Caco-2 (cell line): ENCODE measurements at places on chromosomes 7 and 10. TPM values are rescaled to one million over a fixed set of nuclear protein-coding genes. Genes with fewer than 3 reads are reported as not detected.

DNA sequence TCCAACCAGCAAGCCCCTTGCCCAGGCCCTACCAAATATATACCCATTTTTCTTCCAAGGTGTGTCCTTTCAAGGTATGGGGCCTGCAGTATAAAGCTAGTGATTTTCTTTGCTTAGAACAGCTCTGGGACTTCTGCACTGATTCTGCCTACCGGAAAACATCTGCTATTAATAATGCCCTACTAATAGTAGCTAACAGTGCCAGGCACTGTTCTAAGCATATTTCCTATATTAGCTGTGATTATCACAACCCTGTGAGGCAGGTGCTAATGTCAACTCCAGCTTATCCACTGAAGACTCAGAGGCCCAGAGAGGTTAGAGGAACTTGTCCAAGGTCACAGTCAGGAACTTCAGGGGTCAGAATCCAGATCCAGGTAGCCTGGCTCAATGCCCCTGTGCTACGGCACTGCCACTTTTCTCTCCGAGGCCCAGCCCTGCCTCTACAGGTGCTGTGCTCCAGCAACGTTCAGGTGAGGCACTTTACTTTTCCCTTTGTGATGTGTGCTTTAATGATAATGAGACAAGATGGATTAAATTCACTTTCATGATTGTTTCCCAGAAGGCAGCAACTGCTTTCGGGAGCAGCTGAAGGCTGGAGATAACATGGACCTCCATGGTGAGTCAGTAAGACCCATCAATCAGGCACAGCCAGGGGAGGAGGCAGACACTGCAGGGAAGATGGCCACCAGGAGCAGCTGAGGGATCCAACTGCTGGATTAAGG, 26.7 kb downstream of the TAS2R41 start:
- DNase-seq, result no peak

DNA sequence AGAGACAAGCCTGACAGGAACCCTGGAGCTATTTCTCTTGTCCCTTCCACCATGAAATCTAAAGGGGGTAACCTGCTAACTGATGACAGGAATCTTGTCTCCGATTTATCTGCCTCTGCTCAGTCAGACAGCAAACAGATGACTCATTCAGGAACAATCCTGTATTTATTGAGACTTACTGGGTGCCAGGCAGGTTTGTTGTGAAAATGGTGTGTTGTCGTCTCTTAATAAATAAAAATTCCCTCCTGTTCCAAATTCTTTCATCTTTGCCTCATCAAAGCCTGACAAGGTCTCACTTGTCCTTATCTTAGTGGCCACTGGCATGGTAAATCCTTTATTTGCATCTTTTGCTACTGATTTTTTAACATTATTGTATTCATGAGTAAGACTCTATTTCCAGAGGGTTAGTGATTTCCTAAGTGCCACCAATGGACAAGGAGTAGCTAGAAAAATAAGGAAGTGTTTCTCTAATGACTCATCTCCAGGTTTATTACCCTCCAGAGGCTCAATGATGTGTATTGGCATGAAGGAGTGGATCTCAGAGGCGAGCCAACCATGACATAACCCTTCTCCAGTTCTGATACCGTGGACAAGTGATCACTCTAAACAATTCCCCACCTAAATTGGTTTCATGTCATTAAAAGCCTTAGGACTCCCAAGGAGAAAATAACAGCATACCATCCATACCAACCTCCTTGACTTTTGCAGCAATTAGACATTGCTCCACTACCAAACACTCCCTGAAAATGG, 724.0 kb downstream of the GRID1 start:
- DNase-seq, result peak; percentile 58

- no peak for DNase-seq
Observed at GRCh38 chr10:96305019-96305418, 785 bp downstream of the DNTT start.

DNA sequence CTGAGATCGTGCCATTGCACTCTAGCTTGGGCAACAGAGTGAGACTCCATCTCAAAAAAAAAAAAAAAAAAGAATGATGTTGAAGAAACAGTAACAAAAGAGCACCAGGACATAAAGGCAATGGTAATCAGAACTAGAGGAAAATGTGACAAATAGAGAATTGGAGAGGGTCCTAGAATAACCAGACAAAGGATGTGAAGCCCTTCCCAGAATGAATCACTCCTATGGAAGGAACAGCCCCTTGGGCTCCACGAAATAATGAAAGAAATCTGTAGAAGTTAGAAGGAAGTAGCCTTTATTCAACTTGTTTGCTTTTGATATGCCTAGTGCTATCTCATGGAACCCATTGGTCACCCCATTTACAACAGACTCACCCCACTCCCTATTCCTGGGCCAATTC, 169.2 kb downstream of the SUGCT start:
- DNase-seq, result no peak

DNA sequence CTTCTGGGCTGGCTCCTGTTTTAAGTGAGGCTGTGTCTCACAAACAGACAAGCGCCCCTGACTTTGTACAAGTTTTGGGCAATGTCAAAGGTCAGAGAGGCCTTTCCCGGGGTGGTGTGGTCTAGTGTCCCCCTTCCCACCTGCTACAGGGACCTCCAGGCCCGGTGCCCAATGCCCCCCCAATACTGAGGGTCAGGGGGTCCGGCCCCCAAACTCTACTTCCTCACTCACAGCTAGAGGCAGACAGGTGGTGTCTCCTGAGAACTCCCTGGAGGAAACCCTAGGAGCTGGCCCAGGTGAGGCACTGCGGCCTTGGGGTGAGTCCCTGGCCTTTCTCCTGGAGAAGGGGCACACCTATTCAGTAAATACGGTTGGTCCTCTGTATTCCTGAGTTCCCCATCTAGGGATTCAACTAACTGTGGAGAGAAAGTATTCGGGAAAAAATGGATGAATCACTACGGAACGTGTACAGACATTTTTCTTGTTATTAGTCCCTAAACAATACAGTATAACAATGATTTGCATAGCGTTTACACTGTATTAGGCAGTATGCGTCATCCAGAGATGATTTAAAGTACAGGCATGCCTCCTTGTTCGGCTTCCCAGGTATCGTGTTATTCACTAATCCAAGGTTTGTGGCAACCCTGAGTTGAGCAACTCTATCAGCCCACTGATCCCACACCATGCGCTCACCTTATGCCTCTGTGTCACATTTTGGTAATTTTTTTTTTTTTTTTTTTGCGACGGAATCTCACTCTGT, 308.1 kb downstream of the WDR37 start:
- no peak for DNase-seq

GRCh38 chr7:132152131-132152889, 424.0 kb downstream of the PLXNA4 start:
- no peak for DNase-seq

- DNase-seq, result no peak
Observed at GRCh38 chr10:120492346-120492745, 35.3 kb downstream of the PLPP4 start.

DNA sequence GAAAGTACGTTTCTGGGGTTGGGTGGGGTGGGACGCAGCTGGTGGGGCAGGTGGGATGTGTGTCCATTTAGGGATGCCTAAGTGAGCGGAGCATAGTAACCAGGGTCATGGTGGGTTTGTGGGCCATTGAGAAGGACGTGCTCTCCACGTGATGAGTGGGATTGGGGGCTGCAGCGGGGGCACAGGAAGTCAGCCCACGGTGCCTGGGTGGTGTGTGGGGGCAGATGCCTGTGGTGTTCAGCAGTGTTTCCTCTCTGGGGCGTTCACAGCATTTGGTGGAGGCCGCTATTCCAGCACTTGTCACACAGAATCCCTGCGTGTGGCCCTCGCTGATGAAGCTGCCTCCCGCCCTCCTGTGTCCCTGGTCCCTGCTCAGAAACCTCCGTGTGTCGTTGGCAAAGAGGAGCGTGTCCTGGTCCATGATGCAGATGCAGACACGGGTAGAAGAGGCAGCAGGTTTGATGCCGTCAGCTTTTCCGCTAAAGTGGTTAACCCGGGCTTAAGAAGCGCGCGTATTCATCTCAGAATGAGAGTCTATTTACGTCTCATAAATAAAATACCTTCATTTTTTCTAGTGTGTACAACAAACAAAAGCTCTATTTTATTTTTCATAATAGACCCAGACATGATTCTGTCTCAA, 274.2 kb downstream of the ADARB2 start:
- DNase-seq, result no peak

DNA sequence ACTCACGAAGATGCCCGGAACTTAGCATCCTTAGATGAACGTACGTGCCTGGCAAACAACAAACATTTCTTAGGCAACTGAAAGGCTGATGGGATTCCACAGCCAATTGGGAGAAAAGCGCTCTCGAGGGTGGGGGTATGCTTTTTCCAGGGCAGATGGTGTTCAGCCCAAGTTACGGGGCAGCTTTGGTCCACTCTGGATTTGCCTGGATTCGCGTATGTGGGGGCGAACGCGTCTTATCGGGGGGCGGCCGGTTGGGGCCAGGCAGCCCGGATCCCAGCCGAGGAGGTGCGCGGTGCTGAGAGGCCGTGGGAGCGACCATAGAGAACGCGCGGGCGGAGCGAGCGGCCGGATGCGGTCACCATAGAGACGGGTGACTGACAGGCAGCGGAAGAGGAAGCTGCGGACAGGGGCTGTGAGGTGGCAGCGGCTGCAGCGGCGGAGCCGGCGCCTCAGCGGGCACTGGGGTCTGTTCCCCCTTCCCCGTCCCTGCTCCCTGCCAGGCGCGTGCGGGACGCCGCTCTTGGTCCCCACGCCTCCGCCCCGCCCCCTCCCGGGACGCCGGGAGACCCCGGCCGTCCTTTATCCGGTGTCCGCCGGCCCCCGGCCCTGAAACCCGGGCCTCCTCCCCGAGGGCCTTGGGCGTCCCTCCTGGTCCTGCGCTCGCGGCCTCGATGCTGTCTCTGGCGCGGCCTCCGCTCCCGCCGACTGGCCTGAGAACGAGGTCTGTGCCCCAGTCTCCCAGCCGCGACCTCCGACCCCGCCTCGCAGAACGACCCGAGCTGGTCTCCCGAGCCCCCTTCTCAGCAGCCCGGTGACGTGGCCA, at the start of gene CHPF2:
CHPF2 (plus strand) TSS at position 393 of the 826 bp plus-strand sequence. CDS start 1,529 bp downstream, outside the sequence.
- peak; percentile 90 for DNase-seq

Gene MRPS24
- total RNA-seq, result 143 and 150 TPM in 2 replicates

Gene SYCE1
- not detected in 2 replicates for total RNA-seq

Gene TYSND1
- 29.4 and 29.8 TPM in 2 replicates for total RNA-seq

Gene NEBL
- total RNA-seq, result 39.5 and 55.2 TPM in 2 replicates
